Mesothelial cell of epicardium (in vitro differentiated cells): ENCODE measurements at places on chromosomes 6 and 20. TPM values are rescaled to one million over a fixed set of nuclear protein-coding genes. Genes with fewer than 3 reads are reported as not detected.

Gene SLC26A8
- total RNA-seq = 0.27 to 0.38 TPM (median 0.29 TPM) in 3 replicates

Gene REM1
- total RNA-seq = not detected in 3 replicates

Gene RIN2
- 57.9 to 63.1 TPM (median 59.4 TPM) in 3 replicates for total RNA-seq

Gene FUCA2
- 48.2 to 53.6 TPM (median 52.3 TPM) in 3 replicates for total RNA-seq

Gene CASS4
- total RNA-seq = 0.67 to 0.78 TPM (median 0.72 TPM) in 3 replicates

Gene ZNF341
- 5.3 to 5.4 TPM (median 5.4 TPM) in 3 replicates for total RNA-seq

Gene MCHR2
- total RNA-seq = not detected in 3 replicates

Gene FNDC11
- total RNA-seq = 0.86 to 1.4 TPM (median 1.1 TPM) in 3 replicates

GRCh38 chr20:53084408-53084997 lies 112.3 kb downstream of the TSHZ2 start:
- DNase-seq = no peak

DNA sequence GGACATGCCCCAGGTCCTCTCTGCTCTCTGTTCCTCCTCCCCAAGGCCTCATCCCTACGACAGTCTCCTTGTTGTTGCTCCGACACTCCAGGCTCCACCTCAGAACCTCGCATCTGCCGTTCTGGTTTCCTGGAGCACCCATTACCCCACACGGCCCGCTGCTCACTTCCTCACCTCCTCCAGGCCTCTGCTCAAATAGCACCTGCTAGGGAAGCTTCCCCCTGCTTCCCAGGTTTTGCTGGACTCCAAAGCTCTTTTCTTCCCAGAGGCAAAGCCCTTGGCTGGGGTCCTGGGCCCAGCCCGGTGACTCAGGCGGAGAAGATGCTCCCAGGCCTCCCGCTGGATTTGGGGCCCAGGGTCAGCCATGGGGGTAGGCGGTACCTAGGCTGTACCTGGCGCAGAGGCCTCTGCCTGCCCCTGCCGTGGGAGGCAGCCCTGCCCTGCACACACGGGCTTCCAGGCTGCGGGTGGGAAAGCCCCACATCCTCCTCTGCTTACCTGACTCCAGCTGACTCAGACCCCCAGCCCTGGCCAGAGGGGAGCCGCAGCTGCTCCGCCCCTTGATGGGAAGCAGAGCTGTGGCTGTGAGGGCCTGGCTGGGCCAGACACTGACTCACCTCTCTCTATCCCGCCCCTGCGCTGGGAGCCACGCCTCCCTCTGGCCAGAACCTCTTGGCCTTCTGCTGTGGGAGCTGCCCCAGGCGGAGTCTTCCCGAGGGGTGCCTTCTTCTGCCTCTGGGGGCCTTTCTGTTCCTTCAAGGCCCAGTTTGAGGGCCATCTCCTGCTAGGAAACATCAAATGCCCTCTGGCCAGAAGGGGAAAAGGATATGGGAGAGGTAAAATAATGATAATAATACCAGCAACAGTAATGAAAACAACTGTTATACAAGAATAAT lies 130.5 kb downstream of the CEBPB start:
- DNase-seq = peak; percentile 51

DNA sequence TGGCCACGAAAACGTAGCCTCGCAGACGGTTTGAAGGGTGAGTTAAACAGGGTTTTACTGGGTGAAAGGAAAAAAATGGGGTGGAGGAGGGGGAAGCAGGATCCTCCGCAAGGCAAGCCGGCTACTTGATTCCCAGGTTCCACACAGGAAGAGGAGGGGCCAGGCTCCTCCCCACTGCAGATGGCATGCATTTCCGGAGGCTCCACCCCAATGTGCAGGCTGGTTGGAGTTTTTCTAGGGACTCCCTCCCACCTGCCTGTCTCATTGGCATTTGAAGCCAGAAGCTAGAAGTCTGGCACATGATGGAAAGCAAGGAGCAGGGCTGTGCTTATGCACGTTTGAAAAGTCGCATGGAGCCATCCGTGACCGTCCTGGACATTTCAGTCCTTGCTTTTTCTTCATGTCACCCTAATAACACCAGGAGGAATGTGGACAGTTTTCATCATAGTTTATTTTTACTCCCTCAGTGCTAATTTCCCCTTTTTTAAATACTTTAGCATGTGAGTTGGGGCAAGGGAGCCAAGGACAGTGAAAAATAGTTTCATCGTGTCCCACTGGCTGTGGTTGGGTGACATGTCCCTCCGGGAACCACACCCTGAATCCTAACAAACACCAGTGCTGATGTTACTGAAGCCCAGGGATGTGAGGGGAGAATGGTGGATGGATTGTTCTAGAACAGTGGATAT lies 100.1 kb upstream of the INSM1 start:
- no peak for DNase-seq

DNA sequence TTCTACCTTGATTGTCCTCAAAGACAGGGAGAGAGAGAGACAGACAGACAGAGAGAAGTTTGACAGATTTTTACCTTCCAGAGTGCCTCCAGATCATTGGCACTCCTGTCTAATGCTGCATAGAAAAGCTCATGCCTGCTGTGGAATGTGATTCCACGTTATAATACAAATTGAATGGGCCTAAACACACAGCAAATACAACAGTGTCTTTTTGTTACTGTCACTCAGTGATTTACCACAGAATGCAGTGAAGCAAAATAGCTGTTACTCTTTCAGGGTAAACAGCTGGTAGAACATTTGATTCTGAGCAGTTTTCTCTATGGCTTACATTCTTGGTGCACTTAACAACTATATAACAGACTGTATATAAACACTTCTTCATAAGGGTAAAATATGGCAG lies 558.7 kb downstream of the LMBRD1 start:
- DNase-seq = no peak

DNA sequence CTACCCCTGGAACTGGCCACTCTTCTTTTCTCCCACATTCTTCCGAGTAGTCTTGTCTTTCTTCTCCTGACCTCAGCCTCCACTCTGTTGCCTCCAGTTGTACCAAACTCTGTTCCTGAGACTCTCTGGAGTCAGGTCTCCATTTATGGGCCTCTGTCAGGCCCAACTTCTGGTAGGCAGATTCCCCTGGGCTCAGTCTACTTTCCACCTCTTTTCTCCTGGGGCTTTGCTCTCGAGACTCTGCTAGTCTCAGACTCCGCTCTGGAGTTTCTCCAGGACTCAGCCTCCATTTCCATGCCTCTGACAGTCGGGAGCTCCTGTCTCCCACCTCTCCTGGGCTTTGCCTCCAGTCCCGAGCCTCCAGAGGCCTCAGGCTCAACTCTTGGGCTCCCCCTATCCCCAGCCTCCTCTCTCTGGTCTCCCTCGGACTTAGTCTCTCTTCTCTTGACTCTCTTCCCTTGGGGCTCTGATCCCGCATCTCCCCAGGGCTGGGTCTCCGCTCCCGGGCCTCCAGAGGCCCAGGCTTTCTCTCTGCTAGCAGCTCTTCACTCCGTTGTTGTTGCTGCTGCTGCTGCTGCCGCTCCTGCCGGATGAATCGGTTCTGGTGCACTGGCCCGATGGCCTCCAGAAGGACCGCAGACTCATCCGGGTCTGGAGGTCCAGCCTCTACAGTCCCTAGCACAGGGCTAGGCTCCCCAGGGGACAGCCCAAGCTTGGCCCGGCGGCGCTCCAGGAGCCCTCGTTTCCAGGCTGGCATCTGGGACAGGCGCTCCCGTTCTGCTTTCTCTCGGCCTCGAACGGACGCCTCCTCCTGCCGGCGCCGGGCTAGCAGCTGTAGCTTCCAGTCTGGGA lies 1.1 kb downstream of the PPP1R18 start:
- DNase-seq = no peak

DNA sequence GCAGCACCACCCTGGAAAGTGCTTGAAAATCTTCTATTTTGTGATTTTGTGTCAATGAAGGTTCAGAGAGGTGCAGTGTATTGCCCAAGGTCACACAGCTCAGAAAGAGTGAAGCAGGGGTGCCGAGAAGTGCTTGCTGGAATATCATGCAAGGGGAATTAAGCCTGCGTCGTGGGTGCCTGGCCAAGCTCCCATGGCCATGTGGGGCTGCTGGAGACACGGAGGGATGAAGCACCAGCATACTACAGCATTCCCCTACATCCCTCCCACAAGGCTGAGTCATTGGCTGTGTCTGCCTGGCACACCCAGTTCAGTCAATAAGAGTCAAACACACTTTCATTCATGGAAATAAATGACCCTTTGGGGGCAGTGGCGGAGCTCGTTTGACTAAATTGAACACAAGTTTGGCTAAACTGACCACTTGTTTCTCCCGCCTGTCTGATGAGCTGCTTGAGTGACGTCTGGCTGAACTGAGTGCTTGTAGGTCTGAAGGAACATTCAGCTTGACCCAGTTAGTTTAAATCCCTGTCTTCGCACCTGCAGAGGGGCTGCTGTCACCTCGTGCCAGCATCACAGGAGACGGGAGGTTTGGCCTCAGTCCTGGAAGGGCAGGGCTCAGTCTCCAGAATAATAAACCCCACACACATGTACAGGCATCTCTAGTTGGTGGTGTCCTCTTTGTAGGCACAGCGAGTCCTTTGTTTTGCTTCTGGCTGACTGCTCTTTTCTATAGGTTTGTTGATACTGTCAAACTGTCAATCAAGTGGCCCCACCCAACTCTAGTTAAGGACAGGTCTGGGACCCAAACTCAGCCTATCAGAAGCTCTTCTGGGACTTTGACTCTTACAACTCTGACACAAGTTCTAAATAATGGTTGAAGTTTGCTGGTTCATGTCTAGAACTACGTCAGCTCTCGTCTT lies 8.4 kb upstream of the TGM2 start:
- no peak for DNase-seq

DNA sequence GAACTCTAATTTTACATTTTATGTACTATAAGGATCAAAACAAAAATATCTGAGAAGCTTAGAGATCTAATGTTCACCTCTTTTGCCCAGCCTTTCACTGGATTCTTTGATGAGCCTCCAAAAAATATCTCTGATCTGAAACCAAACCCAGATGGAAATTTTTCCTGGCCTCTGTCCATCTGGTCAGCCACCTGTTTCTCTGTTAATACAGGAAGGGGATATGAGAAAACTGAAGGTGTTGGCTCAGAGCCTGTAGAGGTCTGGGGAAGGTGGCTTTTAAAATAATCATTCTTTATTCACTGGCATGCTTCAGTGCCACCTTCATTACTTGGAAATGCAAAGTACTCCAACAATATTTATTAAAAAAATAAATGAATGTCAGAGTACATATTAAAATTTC lies 8.5 kb upstream of the MCM3 start:
- no peak for DNase-seq

GRCh38 chr6:35047265-35048011 lies 93.7 kb downstream of the TCP11 start:
- no peak for DNase-seq

GRCh38 chr20:20683481-20684321 lies 28.7 kb downstream of the RALGAPA2 start:
- DNase-seq = no peak

DNA sequence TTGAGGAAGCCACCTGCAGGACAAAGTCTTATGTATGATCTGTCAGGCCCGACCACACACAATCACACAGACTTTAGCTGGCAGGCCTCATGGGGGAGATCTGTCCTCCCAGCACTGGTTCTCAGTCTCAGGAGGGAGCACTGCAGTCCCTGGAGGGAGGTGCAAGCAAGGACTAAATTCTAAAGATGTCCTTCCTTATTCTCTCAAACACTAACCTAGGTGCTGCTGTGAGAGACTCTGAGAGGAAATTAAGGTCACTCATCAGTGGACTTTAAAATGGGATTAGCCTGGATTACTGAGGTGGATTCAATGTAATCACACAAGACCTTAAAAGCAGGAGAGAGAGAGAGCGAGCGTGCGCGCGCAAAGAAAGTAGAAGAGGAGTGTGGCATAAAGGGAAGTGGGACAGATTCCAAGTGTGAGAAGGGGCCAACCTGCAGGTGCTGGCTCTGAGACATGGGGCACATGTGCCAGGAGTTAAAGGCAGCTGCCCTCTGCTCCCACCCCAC lies 14.3 kb downstream of the GLO1 start:
- no peak for DNase-seq

DNA sequence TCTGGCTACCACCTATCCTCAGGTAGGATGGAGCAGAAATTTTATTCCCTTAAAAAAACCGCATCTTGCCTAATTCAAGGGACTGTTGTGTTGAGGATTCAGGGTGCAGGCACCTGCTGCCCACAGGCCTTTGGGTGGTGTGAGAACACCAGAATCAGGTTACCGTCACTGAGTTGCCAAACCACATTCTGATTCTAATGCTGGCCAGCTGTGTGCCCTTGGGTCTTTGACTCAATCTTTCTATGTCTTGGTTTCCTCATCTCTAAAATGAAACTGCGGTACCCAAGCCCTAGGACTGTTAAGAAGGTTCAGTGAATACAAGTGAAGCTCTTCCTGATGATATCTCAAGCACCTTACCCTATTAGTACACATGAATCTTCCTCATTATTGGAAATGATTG lies 827.3 kb downstream of the DHX35 start:
- DNase-seq = no peak

DNA sequence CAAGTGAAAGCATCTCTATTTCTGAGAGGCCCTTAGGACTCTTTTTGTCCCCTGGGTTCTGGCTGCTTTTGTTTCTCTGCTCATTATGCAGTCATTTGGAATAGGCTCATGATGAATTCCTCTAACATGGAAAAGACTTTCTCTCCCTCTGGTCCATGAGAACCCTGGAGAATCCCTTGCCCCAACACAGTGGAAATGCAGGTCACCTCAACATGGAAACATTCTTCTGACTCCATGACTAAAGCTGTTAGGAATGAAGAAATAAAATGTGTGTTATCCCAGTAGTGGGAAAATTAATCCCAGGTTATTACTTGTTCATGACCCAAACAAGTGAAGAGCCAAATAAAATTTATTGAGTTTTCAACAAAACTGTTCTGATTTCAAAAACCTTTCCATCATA lies 458.6 kb downstream of the EPM2A start:
- DNase-seq = no peak

DNA sequence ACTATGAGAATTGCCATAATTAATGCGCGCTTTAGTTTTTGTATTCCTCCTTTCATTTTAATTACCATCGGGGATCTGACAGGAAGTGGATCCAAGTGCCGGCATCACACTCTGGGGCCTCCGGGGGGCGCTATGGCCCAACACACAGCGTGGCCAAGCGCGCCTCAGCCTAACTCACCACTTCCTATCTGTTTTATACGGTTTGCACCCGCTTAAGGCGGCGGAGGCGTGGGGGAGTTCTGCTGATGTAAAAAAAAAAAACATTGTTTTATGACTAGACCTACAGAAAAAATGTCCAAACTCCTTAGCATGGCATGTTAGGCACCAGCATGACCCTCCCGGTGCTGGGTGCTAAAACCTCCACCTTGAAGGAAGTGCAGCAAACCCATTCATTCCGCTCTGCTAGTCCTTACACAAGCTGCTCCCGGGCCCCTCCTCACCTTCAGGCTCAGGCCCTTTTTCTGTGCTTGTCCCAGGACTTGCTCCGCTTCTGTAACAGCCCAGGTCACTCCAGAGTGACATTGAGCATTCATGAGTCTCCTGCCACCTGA lies 4.5 kb upstream of the EBF4 start:
- DNase-seq = peak; percentile 62

- no peak for DNase-seq
Observed at GRCh38 chr6:143743301-143744166, 65.8 kb downstream of the PHACTR2 start.

GRCh38 chr6:12477616-12478015 lies 187.5 kb downstream of the EDN1 start:
- DNase-seq = no peak

DNA sequence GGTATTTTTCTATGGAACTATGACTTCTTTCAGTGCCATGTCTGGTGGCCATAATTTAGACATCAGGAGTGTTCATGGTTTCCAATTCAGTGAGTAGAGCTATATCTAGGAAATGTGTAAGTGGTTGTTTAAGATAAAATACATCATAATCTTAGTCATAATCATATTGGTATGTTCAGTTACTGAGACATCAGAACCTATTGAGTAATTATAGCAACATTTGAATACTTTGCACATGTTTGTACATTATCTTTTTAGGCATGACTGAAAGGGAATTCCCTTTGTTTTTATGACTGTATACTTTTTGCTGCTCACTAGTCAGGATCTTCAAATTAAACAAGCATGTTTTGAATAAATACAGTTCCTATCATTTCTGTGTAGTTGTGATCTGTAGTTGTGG lies 64.0 kb downstream of the STXBP5 start:
- DNase-seq = no peak
